Stimulated activated CD4-positive, alpha-beta T cell treated with anti-CD3 and anti-CD28 coated beads, Interleukin-4, amount 100 ng/mL, for 48 hours (primary cell): ENCODE measurements at places on chromosomes 2 and 18.

- no peak for DNase-seq
Observed at GRCh38 chr2:88574445-88574844, 52.8 kb downstream of the EIF2AK3 start.

DNA sequence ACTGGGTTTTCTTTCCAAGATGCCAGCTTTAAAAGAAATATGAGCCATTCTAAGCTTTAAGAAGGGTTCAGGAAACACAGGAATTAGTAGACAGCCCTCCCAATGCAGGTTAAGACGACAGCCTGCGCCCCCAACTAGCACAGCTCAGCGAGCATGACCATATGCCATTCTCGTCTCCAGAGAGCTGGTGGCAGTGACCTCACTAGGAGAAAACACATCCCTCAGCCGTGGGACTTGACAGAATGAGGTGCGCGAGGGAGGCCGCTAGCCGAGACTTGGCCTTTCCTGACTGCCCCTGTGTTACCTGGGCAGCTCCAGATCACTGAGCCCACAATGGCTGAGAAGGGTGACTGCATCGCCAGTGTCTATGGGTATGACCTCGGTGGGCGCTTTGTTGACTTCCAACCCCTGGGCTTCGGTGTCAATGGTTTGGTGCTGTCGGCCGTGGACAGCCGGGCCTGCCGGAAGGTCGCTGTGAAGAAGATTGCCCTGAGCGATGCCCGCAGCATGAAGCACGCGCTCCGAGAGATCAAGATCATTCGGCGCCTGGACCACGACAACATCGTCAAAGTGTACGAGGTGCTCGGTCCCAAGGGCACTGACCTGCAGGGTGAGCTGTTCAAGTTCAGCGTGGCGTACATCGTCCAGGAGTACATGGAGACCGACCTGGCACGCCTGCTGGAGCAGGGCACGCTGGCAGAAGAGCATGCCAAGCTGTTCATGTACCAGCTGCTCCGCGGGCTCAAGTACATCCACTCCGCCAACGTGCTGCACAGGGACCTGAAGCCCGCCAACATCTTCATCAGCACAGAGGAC is 103.9 kb downstream of the MAPK4 start:
- no peak for DNase-seq

- DNase-seq: no peak
Observed at GRCh38 chr2:150538651-150539201, 51.3 kb upstream of the RND3 start.

- DNase-seq: no peak
Observed at GRCh38 chr2:24022324-24022974, 12.6 kb downstream of the MFSD2B start.

- no peak for DNase-seq
Observed at GRCh38 chr2:205758051-205758450, 75.8 kb downstream of the NRP2 start.

DNA sequence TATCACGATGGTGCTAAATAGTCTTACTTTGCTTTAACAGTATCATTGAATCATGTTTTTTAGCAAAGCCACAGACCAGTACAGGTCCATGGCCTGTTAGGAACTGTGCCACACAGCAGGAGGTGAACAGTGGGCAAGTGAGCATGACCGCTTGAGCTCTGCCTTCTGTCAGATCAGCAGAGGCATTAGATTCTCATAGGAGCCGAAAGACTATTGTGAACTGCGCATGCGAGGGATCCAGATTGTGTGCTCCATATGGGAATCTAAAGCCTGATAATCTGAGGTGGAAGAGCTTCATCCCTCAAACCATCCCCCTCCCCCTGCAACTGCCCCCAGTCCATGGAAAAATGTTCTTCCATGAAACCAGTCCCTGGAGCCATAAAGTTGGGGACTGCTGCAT is 102.3 kb upstream of the OSR1 start:
- DNase-seq: no peak

- no peak for DNase-seq
Observed at GRCh38 chr2:3768960-3769765, 65.8 kb downstream of the DCDC2C start.

DNA sequence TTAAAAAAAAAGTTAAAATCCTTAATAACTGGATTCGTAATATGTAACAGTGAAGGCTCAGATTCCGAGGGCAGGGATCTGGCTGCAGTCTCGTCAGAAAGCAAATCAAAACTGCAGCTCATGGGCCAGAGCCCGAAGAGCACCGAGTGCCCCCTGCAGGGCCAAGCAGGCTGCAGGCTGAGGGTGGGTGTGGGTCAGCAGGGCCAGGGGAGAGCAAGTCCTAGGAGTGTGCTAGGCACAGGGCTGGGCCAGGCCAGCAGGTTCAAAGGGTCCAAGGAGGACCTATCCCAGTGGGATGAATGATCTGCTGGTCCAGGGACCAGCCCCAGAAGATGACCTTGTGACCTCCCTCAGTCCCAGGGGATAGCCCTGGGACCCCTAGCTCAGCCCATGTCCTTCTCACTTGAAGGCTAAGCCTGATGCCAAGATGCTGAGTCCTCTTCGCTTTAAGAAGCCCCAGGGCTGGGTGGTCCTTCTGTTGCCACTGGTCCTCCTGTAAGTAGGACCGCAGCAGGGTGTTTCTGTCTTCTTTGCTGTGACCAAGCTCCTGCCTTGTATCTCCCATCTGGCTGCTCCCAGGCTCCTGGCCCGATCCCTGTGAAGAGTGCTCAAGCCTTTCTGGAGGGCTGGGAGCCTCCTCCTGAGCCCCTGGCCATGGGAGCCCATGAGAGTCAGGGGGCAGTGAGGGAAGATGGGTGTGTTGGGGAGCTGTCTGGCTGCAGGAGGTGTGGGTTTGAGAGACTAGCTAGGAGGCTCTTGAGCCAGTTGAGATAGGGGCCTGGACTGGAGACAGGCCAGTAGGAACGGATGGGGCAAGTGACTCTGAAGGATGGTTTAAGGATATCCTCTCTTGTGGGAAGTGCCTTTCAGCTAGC is 150.7 kb downstream of the DYSF start:
- no peak for DNase-seq

DNA sequence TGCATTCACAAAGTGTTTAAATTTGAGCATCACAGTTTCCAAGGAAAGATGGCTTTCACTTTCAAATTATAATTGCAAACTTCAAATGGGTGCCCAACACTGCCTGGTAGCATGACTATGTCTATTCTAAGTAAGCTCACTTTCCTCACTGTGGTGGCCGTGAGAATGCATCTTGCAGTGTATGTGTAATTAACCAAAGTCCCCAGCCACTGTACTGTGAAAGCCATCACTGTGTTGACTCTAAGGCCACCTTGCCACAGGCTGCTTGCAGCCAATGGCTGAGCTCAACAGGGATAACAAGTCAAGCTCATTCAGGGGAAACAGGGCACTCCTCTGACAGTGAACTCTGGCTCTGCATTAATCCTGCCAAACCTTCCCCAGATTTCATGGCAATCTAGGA is 43.3 kb upstream of the LGALSL start:
- DNase-seq: no peak

- no peak for DNase-seq
Observed at GRCh38 chr2:100394111-100394641, 23.3 kb downstream of the CHST10 start.

- no peak for DNase-seq
Observed at GRCh38 chr18:50791599-50792438, 28.0 kb downstream of the MRO start.

DNA sequence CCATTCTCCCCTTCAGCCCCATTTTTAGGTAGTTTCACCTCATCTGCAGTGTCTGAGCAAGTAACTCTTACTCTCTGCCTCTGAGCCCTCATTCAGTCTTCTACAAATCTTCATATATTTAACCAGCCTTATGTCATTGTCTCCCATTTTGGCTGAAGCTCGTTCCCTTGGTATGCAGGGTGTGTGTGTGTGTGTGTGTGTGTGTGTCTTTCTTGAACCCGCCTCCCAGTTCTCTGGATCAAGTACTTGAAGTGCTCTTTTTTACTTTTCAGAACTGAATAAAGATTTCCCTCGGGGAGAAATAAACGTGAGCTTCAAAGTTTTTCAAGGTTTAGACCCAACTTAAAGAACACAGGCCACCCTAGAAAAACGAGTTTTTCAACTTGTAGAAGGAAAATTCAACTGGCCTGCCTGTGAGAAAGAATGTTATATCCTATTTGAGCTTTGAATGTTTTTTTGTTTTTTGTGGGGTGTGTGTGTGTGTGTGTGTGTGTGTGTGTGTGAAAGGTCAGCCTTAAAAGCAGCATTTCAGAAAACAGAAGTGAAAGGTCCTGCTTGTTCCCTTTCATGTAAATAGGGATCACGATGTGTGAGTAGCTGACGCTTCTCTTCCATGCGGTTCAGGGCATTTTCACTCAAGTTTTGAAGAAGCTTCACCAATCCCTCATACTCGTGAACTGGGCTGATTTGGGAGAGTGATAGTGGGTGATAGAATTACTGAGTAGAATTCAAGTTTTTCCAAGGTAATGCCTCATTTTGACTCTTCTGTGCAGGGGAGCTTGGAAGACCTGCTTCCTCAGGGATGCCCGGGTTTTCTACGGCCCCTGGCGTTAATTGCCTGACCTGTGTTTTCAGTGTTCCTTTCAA is 50.6 kb upstream of the EML6 start:
- DNase-seq: no peak

DNA sequence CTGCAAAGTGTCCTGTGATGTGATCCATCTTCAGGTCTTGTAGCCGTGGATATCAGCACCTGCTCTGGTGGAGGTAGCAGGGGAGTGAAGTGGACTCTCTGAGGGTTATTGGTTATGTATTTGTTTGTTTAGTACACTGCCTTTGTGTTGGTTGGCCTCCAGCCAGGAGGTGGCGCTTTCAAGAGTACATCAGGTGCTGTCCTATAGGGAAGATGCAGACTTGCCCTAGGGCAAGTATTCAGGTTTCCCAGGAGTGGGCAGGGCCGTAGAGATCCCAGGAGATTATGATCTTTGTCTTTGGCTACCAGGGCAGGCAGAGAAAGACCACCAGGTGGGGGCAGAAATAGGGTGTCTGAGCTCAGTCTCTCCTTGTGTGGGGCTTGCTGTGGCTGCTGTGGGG is 411.8 kb downstream of the SOX11 start:
- DNase-seq: no peak

DNA sequence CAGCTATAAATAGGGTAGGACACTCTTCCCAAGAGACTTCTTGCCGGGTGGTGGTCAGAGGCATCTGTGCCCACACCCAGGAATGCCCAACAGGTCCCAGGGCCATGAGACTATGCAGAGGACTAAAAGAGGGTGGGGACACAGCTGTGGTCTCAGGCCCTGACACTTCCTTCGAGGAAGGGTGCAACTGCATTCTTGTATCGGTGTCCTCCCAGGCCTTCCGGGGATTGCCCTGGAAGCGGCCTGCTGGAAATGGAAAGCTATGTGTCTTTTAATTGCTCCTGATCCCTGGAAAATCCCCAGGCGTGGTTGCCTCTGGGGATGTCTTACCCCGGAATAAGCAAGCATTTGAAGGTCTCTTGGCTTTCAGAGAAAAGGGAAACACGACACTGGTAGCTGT is 176.7 kb downstream of the SOX11 start:
- no peak for DNase-seq

DNA sequence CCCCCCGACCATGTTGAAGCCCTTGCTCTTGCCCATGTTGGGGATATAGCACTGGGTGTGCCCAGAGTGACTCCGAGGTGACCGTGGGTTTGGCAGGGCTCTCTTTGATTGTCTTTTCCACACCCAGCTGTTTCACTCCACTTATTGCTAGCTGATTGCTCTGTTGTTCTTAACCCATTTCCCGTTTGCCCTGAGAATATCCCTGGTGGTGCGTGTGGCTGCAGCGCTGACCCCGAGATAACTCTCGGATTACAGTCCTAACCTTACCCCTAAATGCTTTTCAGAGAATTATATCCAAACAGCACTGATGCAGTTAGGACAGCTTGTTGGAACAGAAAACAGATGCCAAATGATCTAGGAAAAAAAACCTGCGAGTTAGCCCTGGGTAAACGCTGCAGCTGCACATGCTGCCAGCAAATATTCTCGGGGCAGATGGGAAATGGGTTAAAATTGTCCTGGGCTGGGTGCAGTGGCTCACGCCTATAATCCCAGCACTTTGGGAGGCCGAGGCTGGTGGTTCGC is 34.3 kb upstream of the SNORC start:
- no peak for DNase-seq

DNA sequence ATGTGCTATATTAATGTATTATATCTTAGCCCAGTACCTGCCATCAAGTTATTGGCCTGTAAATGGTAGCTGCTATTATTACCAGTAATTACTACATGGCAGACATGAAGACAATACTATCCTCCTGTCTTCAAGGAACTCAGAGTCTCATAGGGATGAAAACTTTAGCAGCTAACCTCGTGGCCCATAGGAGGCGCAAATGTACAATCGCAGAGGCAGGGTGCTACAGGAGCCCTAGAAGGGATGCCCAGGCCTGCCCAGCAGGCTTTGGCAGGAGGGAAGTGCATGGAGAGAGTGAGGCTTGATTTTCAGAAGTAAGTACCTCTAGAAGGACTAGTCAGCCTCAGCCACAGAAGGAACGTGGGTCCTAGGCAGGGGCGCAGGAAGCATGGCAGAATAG is 44.7 kb upstream of the KIDINS220 start:
- DNase-seq: no peak

DNA sequence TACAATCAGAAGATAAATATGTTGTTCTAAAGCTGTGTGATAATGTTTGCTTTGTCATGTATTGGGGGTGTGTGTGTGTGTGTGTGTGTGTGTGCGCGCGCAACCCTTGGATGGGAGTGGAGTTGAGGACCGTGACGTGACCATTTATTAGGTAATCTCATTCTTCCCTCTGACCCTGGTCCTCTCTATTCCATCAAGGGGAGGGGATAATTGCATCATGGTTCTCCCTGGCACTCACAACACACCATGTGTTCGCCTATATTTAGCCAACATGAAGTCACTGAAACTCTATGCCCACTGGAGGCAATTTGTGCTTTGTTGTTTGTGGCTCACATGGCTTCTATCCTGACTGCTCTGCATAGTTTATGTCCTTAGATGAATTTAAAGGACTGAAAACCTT is 79.8 kb upstream of the LRPPRC start:
- no peak for DNase-seq

DNA sequence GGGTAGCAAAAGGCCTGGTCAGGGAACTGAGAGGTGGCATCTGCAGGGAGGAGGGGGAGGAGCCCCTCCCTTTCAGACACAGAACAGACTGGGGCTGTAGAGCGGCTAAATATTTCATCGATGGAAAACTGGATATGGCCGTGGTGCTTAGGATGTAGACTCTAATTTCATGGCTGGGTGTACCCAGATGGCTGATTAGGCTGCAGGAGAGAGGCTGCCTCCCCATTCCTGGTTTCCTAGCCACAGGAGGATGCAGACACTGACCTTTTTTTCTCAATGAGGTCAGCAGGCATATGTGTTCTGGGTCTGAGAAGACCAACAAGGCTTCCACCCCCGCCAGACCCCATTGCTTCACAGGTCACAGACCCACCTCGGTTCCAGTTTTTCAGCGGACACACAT is 79.3 kb upstream of the STPG4 start:
- no peak for DNase-seq

DNA sequence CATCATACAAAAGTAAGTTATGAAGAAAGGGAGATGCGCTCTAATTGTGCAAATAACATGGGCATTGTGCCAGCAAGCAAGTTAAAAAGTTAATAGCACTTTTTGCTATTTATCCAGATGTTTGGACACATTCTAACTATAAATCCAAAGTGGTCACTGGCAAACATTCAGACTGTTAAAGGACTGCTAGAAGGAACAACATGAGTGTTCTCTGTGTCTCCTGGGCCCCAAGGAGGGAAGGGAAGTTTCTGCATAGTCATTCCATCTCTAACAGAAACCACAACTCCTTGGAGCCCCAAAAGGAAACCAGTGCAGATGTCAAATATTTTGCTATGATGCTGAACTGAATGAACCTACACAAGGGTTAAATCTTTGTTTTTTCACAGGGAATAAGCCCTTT is 213.3 kb upstream of the HNRNPA3 start:
- no peak for DNase-seq
